ENCODE measurements at places on chromosomes 2 and 18. TPM values are rescaled to one million over a fixed set of nuclear protein-coding genes. Genes with fewer than 3 reads are reported as not detected.

GRCh38 chr2:70498054-70498453, 55.6 kb downstream of the TGFA start:
- DNase-seq, result no peak

DNA sequence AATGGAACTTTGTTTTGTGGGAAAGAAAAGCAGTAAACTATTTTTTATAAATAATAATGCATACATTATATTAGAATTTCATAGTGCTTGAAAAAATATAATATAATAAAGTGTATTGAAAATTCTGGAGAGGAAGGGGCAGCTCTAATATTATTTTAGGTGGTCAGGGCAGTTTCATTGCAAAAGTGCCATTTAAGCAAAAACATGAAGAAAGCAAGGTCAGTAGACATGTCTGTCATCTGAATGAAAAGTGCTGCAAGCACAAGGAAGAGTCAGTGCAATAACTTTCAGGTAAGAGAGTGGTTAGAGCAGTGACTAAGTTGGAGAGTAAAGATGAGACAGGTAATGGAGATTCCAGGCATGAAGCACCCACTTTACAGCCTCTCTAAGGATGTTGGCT, 435.6 kb upstream of the REG3G start:
- DNase-seq, result no peak

DNA sequence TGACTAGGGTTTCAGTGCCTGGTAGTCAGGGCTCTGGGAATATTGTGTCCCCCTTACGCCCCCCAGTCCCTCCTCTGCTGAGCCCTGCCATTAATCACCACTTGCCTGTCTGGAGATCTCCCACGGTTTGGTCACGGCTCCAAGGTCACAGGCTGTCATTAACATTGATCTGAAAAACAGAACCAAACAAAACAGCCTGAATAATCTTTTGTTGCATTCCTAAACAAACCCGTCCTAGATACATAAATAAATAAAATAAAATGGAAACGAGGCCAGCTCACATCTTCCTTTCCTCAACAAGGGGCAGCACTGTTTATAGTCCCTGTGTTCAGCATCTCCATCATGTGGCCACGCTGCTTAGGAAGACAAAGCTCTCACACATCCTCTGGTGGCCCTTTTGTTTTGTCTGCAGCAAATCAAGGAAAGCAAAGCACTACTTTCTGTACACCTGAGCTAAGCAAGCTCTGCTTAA, 282.8 kb downstream of the AGPS start:
- no peak for DNase-seq

GRCh38 chr18:68103561-68103960, 587.0 kb upstream of the DSEL start:
- DNase-seq, result no peak

DNA sequence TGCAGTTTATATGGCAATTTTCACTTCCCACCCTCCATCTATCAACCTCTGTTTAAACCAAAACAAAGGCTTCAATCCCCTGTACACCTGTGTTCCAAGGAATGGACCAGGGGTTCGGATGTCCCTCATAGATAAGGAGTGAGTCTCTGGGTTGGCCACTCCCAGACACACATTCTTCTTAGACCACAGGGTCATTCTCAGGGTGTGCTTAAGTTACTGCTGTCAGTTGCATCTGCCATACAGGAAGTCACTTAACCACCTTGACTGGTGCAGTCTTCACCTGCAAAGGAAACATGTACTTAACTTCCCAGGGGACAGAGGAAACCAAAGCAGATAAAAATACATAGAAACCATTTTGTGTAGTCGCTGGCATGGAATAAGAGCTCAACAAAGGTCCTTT, 151.0 kb upstream of the NDUFV2 start:
- no peak for DNase-seq

- no peak for DNase-seq
These were observed 7.3 kb upstream of the ASIC4 start for GRCh38 chr2:219506802-219507526.

- no peak for DNase-seq
These were observed 114.0 kb downstream of the NEDD4L start for GRCh38 chr18:58158008-58158407.

- no peak for DNase-seq
These were observed 5.0 kb upstream of the TET3 start for GRCh38 chr2:73979686-73980085.

- no peak for DNase-seq
These were observed 31.0 kb downstream of the RNF125 start for GRCh38 chr18:32049393-32050171.

- DNase-seq, result no peak
These were observed 35.2 kb downstream of the MTHFD2 start for GRCh38 chr2:74233648-74234047.

DNA sequence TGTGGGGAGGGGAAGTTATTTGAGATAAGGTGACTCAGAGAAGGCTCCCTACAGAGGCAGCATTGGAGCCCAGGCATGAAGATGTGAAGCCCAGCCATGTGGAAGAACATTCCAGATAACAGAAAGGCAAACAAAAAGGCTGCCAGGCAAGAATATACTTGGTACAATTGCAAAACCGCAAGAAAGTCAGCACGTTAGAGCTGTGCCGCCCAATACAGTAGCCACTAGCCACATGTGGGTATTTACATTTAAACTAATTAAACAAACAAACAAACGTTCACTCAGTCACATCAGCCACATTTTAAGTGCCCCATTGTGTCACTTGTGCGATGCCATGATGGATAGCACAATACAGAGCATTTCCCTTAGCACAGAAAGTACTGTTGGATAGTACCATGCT, 179.6 kb downstream of the SATB2 start:
- DNase-seq, result no peak

DNA sequence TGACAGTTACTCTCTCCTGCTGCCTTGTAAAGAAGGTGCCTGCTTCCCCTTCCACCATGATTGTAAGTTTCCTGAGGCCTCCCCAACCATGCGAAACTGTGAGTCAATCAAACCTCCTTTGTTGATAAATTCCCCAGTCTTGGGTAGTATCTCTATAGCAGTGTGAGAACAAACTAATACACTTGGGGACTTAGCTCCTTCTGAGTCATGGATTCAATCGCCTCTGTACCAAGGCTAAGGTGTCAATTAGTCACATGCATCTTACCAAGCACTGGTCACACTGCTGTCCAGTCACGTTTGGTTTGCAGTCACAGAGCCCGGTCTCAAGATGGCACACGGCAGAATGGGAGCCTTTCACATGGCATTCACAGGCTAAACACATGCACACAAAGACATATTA, 100.6 kb downstream of the LAMA1 start:
- no peak for DNase-seq

DNA sequence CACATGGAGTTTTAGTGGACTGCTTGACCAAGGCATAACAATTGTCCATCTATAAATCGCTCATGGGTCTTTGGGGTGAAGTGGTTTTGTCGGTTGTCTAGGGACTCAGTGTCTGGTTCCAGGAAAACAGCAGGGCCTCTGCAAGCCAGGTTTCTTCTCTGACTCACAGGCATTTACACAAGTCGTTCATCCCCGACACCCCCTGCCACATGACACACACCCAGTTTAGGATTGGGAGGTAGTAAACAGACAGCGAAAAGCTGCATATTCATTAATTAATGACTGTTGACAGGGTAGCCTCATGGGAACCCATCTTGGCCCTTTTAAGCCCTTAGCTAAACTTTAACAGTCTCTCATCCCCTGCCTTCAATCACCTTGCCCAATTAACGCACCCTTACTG, 194.8 kb upstream of the ACVR2A start:
- no peak for DNase-seq

- DNase-seq, result no peak
These were observed 82.5 kb downstream of the LIMS1 start for GRCh38 chr2:108616751-108617161.

- DNase-seq, result no peak
These were observed at the start of gene VSNL1 for GRCh38 chr2:17540093-17540812. TSS of gene VSNL1 (plus strand) at chr2:17540696. CDS start at chr2:17592075, 51,379 bp downstream.

DNA sequence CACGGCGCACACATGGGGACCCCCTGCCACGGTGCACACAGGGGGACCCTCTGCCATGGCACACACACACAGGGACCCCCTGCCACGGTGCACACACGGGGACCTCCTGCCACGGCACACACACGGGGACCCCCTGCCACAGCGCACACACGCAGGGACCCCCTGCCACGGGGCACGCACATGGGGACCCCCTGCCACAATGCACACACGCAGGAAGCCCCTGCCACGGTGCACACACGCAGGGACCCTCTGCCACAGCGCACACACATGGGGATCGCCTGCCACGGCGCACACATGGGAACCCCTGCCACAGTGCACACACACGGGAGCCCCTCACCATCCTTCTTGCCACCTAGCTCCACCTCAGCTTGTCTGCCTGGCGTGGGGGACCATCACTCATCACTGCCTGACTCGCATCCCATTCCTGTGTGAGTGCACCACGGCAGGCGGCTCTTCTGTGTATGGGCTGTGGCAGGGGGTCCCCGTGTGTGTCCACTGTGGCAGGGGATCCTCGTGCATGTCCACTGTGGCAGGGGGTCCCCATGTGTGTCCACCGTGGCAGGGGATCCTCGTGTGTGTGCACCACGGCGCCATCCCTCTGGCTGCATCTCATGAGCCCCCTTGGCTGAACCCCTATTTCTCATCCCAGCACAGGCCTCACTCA, 206.7 kb downstream of the EIPR1 start:
- DNase-seq, result no peak

The AQP12B gene
- total RNA-seq, result not detected

The NT5C1B gene
- not detected for total RNA-seq

The SPR gene
- 6.6 TPM for total RNA-seq

The GPATCH11 gene
- 9.4 TPM for total RNA-seq

The PER2 gene
- 15.0 TPM for total RNA-seq

The ANKRD30BL gene
- not detected for total RNA-seq

The SEPTIN10 gene
- total RNA-seq, result 3.5 TPM

The PLEKHH2 gene
- total RNA-seq, result 8.6 TPM

The MROH2A gene
- not detected for total RNA-seq

The ASTL gene
- total RNA-seq, result 0.82 TPM

The SLC4A5 gene
- 1.6 TPM for total RNA-seq

The DHRS9 gene
- 5.9 TPM for total RNA-seq

The LIPG gene
- 0.11 TPM for total RNA-seq
